ENCODE measurements at places on chromosomes 6 and 20.

- no peak for DNase-seq
These were observed 106.3 kb downstream of the NKAIN2 start for GRCh38 chr6:123909989-123910388.

GRCh38 chr20:8901237-8902025 lies 167.5 kb upstream of the PLCB4 start:
- DNase-seq: no peak

GRCh38 chr20:8291200-8291599 lies 159.1 kb downstream of the PLCB1 start:
- DNase-seq: no peak

DNA sequence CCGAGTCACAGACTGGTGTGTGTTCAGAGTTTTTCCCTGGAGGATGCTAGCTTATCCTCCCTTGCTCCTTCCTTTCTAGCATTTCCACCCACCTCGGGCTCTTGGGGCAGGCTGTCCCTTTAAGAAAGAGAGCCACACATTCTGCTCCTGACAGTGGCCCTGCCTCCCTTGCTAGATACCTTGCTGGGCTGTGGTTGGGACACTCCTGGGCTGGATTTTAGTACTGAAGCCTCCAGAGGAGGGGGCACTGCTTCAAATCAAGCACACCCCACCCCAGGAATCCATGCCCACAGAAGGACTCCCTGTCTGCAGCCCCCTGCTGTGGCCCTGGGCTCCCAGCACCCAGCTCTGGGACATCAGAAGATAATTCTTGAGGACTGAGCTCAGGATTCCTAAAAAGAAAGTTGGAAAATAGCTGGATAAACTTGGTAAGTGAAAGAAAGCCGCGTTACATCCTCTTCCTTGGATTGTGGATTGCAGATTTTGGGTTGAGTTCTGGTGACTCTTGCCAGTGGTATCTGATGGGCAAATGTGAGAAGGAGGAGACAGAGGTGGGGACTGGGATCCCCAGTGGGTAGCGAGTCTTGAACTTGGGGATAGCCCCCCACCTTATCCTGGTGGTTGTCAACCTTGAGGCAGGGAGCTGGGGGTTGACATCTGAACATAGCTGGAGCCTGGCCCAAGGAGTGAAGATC lies 29.0 kb downstream of the DAAM2 start:
- no peak for DNase-seq

DNA sequence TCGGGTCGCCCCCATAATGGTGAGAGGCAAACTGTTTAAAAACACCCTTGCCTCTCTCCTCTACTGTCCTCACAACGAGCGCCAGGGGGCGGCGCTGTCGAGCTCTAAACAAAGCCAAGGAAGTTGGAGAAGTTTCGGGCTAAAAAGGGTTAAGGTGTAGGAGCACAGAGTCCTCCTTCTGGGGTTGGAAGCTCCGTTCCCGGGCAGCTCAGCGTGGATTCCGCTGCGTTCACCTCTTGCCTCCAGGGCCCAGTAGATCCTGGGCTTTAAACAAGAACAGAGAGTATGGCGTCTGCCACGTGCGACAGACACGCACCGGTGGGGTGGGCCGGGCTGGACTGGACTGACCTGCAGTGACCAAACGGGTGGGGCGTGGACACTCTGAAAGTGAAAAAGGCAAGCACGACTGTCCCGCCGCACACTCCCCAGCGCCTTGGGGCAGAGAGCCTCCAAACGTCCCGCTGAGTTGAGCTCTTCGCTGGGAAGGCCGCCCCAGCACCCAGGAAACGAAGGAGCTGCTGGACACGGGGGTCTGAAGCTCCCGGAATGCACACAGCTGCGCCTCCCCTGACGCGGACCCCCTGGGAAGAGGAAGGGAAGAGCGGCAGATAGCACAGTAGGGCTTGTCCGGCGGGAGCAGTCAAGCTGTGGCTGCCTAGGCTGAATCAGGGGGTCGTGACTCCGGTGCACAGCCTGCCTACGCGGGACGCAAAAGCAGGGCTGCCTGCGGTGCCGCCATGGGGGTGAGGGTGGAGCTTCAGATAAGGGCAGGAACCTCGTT lies 1.6 kb upstream of the THBD start:
- DNase-seq: no peak

- DNase-seq: no peak
These were observed 1026.6 kb downstream of the EYS start for GRCh38 chr6:64680446-64680845.

DNA sequence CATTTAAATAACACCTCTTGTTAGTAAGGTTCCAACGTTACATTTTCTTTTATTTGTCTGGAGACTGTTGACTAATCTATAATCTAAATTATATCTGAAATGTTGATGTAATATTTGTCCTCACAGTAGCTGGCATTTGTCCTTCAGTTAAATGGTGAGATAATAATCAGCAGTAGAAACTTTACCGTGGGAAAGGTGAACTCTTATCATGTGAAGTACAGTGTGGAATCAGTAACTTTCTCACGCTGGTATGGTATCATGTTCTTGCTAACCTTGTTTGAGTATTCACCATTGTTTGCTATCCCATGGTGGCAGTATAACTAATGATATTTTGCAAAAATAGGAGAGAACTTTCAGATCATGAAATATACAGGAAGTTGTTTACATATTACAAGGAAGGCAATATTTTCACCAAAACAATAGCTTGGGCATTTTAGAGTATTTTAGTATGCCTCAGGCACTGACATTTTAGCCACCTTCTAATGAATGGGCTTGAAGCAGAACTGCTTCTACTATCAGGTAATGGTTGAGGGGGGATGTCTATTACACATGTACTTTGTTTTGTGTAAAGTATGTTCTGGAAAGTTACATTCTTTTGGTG lies 4.8 kb downstream of the GMNN start:
- no peak for DNase-seq

DNA sequence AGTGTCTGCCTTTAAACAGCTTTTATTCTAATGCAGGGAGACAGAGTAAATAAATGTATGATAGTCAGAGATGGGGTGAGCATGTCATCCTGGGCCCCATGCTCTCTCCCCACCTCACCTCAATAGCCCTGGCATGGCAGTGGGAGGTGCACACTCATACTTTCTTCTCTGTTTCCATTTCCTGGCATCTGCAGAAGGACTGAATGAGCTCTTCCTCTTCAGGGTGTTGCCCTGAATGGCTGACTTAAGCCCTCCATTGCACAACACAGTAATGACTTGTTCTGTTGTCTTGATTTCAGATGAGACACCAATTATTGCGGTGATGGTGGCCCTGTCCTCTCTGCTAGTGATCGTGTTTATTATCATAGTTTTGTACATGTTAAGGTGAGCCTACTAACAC lies 57.0 kb upstream of the GNRH2 start:
- no peak for DNase-seq
